BJ (cell line): ENCODE measurements at places on chromosomes 5 and 9. TPM values are rescaled to one million over a fixed set of nuclear protein-coding genes. Genes with fewer than 3 reads are reported as not detected.

The RNF208 gene
- 0.26 and 0.39 TPM in 2 replicates for polyA plus RNA-seq

The LVRN gene
- 0.05 and 0.21 TPM in 2 replicates for polyA plus RNA-seq

The PFN3 gene
- polyA plus RNA-seq, result not detected in 2 replicates

The INIP gene
- polyA plus RNA-seq, result 10.9 and 23.8 TPM in 2 replicates

The PTRH1 gene
- polyA plus RNA-seq, result 14.6 and 21.1 TPM in 2 replicates

The FSTL4 gene
- polyA plus RNA-seq, result not detected in 2 replicates

The PCDHGA4 gene
- polyA plus RNA-seq, result 3.0 and 4.0 TPM in 2 replicates

The CCDC183 gene
- 0.20 and 0.33 TPM in 2 replicates for polyA plus RNA-seq

The RALGDS gene
- 18.0 and 25.1 TPM in 2 replicates for polyA plus RNA-seq
